ENCODE measurements at places on chromosomes 11 and 22.

GRCh38 chr11:95325777-95326258 lies 94.8 kb upstream of the SESN3 start:
- no peak for DNase-seq

DNA sequence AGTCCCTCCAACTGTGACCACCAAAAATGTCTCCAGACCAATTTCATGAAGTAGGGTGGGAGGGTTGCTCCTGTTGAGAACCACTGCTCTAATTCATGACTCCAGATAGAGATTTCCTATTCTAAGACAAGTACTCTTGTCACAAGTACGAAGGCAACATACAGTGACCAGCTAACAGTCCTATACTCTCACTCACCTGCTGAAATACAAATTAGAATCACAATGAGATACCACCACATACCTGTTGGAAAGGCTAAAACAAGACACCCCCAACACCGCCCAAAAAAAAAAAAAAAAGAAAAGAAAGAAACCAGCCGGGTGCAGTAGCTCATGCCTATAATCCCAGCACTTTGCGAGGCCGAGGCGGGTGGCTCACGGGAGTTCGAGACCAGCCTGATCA lies 310.5 kb downstream of the SWAP70 start:
- no peak for DNase-seq

- no peak for DNase-seq
These were observed 127.8 kb downstream of the PARVA start for GRCh38 chr11:12505183-12505582.

DNA sequence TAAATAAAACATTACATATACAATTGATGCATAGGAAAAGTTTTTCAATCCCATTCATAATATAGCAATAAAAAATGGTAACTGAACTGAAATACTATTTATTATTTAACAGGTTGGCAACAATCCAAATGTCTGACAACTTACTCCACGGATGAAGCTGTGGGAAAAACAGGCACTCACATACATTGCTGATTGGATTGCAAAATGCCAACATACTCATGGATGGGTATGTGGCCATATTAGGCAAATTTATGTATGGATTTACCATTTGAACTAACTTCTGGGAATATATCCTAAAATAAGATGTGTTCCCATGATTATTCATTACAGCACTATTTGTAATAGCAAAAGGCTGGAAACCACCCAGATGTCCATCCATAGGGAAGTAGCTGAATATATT lies 3.2 kb upstream of the BIRC2 start:
- DNase-seq = peak; percentile 69

- DNase-seq = no peak
These were observed 870.7 kb downstream of the TBC1D22A start for GRCh38 chr22:47633111-47633510.

GRCh38 chr22:26447584-26448329 lies 18.7 kb downstream of the ASPHD2 start:
- DNase-seq = no peak

GRCh38 chr22:49765951-49766350 lies 61.7 kb downstream of the BRD1 start:
- no peak for DNase-seq

DNA sequence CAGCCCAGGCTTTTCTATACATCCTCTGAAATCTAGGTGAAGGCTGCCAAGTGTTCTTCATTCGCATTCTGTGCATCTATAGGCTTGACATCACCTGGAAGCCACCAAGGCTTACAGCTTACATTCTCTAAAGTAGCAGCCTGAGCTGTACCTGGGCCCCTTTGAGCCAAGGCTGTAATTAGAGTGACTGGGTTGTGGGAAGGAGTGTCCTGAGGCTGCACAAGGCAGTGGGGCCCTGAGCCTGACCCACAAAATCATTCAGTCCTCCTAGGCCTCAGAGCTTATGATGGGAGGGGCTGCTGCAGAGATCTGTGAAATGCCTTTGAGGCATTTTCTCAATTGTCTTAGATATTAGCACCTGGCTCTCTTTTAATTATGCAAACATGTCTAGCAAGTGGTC lies 33.0 kb upstream of the RDX start:
- no peak for DNase-seq

GRCh38 chr22:40919446-40919845 lies 31.7 kb upstream of the RBX1 start:
- DNase-seq = no peak

- no peak for DNase-seq
These were observed 35.1 kb downstream of the FBLN1 start for GRCh38 chr22:45537734-45538181.

Measured in suppressor macrophage treated with lipopolysaccharide for 4 hours (primary cell).